ENCODE measurements at places on chromosomes 5 and 9.

- DNase-seq = peak; percentile 40
These were observed 17.9 kb downstream of the FGD3 start for GRCh38 chr9:92965061-92965758.

DNA sequence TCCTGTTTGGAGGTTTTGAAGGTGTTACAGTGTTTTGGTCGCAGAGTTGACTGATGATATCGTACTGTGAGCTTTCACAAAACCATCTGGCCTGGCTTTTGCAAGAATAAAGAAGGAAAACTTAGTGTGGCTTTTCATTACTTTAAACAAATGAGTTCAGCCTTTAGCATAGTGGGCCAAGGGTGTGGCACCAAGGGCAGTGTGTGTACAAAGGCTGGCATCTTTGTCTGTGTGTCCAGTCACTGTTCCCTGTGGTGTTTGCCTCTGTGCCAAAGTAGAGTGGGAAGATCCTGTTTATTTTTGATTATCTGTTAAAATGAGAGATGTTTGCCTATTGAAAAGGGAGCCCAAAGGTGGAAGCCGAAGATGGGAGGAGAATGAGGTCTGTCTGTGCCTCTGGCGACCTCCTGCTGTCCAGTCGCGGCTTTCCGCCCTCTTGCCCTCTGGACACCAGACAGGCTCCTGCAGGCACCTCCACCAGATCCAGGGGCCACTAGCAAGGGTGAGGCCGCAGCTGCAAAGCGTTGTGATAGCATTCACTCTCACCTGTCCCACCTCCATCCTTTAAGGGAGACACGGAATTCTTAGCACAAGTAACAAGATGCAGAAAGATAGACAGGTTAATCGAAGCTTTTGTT is 113.7 kb downstream of the TRIO start:
- DNase-seq = no peak

DNA sequence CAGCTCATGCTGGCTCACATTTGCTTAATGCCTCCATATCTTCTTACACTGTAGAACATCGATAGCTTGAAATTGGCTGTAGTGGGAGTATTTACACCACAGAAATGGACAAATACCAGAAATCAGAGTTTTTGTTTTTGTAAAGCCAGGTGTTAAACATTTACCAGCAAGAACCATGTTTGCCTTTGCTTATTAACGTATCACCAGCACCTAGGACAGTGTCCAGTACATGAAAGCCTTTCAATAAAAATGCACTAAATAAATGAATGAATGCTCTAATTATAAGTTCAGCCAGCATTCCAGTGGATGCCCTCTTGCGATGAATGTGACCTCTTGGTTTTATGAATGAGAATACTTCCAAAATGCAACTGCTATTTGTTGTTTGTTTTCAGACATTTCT is 140.4 kb upstream of the VLDLR start:
- DNase-seq = no peak

DNA sequence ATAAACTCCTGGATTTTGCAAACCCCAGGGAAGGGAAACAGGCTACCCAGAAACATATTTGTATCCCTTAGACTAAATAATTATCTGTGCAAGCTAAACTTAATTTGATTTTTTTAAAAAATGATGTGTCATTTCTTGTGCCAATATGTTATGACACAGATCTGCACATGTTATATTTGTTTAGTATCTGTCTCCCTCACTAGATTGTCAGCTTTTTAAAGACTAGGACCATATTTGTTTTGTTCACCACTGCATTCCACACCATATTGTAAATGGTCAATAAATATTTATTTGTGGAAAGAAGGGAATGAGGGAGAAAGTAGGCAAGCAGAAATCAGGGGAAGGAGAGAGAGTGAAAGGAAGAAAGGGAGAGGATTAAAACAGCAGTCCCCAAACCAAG is 143.3 kb upstream of the TNPO1 start:
- DNase-seq = no peak

DNA sequence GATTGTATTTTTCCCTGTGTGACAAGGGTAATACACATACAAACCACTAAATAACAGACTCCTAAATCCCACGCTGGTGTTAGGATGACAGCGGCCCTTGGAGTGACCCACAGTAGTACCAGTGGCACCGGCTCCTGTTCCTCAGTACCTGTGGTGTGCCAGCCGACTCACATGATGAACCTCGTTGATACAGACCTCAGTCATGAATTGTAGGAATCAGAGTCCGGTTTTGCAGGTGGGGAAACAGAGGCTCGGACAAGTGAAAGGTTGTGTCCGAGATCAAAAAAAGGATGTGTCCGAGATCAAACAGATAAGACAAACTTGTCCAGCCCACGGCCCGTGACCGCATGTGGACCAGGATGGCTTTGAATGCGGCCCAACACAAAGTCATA is 78.0 kb downstream of the AMBP start:
- DNase-seq = no peak

- no peak for DNase-seq
These were observed 25.2 kb upstream of the TNFAIP8 start for GRCh38 chr5:119330367-119331183.

All from CD4-positive, alpha-beta T cell treated with Interferon gamma for 1 hour (primary cell).